Thyroid gland (tissue), 4 donors: ENCODE measurements at places on chromosomes 13 and 19. TPM values are rescaled to one million over a fixed set of nuclear protein-coding genes. Genes with fewer than 3 reads are reported as not detected.
A peak's percentile ranks its signal among the peaks of the same experiment; 100 is the strongest.

DNA sequence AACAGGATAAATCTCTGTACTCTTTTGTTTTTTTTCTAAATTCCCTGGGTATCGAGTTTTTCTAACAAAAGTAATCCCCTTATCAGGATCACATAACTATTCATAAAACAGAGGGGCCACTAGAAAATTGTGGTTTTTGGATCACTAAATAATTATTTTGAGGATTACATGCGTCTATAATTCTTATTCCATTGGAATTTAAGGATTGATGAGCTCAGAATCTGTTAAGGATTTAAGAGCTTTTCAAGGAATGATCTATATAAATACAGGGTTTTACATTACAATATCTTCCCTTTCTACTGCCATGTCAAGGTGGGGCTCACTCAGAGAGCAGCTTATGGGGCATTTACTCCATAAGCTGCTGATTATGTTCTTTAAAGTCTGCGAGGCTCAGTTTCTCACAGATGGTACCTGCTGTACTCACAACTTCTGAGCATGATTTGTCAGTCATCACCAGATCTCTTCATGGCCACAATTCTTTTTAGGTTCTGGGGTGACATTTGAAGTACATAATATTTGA, 449.8 kb downstream of the PCDH17 start:
- no peak for DNase-seq

DNA sequence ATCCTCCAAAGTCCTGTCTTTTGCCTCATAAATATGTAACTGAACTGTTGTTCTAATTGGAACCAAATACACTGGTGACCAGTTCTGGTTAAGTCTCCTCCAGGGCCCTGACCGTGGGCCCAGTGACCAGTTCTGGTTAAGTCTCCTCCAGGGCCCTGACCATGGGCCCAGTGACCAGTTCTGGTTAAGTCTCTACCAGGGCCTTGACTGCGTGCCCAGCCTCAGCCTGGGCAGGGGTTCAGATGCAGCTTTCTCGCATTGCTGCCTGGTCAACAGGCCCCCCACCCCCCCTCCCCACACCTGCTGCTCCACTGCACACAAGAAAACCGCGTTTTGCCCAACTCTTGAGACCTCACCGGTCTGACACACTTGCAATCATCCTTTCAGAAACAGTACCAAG, 3.8 kb upstream of the GRTP1 start:
- peak; percentile 44 for DNase-seq

- DNase-seq, result no peak
Observed at GRCh38 chr13:85347251-85347650, 452.0 kb downstream of the SLITRK6 start.

GRCh38 chr13:27419328-27419727, 5.1 kb upstream of the GTF3A start:
- no peak for DNase-seq

- peak; percentile 100 for DNase-seq
Observed at GRCh38 chr19:6372594-6373095, at the start of gene ALKBH7. TSS of gene ALKBH7 (plus strand) at chr19:6372794. CDS start at chr19:6372821, 27 bp downstream.

GRCh38 chr19:31961667-31962066, 383.7 kb upstream of the ZNF507 start:
- no peak for DNase-seq

GRCh38 chr13:53847502-53847901, 818.9 kb downstream of the OLFM4 start:
- no peak for DNase-seq

- no peak for DNase-seq
Observed at GRCh38 chr13:28286263-28286662, 147.9 kb downstream of the PAN3 start.

GRCh38 chr19:10430505-10431253, 10.3 kb downstream of the PDE4A start:
- DNase-seq, result peak; percentile 65

- DNase-seq, result no peak
Observed at GRCh38 chr19:15428956-15429824, 10.4 kb upstream of the AKAP8L start.

- no peak for DNase-seq
Observed at GRCh38 chr13:112172641-112173251, 105.8 kb downstream of the SOX1 start.

DNA sequence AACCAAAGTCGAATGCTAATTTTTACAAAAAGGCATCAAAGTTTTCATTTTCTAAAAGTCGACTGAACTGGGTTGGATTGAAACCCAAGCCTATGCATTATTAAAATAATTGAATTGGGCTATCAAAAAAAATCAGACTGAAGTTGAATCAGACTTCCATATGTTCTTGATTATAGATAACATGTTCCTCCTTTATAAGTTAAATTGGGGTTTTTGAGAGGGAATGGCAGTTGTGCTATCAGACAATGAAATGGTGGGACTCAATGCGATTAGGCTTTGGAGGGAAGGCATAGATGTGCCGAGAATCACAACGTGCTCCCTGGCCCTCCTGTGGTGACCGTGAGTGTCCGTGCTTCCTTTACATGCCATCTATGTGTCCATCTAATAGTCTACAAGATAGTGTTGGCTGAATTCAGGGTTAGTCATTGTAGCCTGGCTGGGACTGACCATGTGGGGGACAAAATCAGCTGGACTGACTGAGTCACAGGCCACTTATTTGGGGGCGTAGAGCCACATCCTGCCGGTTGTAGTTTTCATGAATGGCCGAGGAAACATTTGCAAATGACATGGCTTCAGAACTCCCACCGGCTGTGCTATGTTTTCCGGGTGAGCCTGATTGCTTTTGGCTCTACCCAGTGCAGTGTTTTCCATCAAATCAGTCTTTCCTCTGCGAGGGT, 37.1 kb upstream of the OLFM4 start:
- DNase-seq, result no peak

DNA sequence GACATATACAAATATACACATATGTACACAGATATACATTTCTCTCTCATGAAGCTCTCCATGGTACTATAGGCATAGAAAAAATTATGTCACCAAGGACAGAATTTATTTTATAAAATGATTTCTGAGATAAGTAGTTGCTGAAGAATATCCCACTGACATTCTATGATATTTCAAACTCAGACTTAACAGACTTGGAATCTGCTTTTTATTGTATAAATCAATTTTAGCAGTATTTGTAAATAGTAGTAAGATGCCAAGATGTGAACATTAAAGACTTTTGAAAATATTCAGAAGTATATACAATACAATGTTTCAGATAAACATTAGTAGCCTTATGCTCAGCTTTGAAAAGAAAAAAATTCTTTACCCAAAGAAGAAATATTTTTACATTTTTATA, 107.4 kb upstream of the ARGLU1 start:
- no peak for DNase-seq

DNA sequence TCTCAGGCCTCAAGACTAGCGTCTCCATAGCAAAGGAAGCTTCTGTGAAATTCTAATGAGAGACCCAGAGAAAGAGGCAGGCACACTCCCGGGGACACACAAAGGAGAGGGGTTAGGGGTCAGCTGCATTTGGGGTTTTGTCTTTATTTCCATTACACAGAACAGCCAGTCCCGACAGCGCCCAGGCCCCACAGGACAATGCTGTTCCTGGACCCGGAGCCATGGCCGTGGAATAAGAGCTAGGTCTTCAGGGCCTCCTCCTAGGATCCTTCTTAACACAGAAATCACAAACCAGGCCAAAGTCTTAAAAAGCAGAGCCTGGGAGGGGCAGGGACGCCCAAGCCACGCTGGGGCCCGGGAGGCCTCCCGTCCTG, 22.8 kb downstream of the KCTD15 start:
- no peak for DNase-seq

The ZNF383 gene
- 14.3 TPM for total RNA-seq

The NECTIN2 gene
- total RNA-seq, result 88.6 TPM

The ZNF649 gene
- total RNA-seq, result 16.5 TPM

The ADPRHL1 gene
- total RNA-seq, result 0.20 TPM

The BCAM gene
- 156 TPM for total RNA-seq

The GNG7 gene
- total RNA-seq, result 6.9 TPM

The IGFL1 gene
- not detected for total RNA-seq
